ENCODE measurements at places on chromosomes 2 and 18.

- DNase-seq: no peak
Observed at GRCh38 chr2:189287982-189288521, 108.5 kb upstream of the COL5A2 start.

DNA sequence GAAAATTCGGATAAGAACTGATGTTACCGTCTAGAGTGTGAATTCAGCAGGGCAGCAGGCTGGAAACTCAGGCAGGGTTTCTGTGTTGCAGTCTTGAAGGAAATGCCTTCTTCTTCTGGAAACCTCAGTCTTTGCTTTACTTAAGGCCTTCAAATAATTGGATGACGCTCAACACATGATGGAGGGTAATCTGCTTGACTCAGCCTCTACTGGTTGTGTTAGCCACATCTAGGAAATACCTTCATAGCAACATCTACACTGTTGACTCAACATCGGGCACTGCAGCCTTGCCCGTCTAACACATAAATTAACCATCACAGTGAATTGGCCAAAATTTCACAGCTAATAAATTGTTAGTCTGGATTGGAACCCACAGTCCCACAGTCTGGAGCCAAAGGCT, 37.2 kb downstream of the YPEL5 start:
- DNase-seq: no peak

DNA sequence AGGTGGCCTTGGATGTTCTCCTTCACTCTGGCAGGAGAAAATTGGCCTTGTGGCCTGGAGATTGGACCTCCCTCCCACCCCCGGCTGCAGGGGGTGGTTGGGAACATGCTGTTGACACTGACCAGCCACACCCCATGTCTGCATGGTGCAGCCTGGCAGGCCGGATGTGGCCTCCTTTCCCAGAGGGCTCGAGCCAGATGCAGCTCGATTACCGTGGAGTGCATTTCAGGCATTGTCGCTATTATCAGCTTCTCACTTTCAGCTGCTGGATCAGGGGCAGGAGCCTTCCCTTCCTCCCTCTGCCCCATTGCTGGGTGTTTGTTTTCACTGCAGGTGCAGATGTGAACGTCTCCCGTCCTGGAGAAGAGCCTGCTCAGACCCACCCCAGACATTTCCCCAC, 211.0 kb upstream of the SIX2 start:
- no peak for DNase-seq

DNA sequence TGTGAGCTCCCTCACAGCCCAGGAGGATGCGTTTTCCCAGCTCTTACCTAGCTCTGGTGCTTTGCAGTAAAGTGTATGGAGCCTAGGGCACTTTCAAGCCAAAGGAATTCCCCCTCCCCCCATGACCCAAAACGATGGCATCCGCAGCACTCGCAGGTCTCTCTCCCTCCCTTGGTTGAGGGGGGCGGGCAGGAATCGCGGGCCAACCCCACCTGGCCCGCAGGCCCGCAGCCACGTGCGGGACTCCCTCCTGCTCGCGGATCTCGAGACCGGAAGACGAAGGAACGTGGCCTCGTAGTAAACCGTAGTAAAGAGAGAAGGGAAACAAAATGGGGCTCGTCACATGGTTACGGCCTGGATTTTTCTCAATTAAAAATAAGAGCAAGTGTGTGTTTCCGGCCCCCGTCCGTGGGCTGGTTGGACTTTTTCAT, 8.5 kb downstream of the IRS1 start:
- peak; percentile 45 for DNase-seq

DNA sequence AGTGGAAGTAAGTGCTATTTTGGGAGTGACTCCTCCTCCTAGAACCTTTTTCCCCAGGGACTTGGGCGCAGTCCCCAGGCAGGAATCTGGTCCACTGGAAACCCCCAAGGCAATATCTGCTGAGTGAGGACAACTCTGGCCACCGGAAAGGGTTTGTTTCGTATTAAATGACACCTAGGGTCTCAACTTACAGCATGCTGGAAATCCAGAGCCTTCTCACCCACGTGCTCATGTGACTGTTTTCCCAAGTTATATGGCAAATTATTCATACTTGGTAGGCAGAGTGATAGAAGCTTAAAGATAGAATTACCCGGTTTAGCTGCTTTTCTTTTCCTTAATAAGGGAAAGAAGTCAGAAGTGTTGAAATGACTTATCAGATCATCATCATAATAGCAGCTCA, 436.9 kb upstream of the SPRED2 start:
- no peak for DNase-seq

GRCh38 chr2:133296401-133296800, 271.9 kb downstream of the NCKAP5 start:
- no peak for DNase-seq

GRCh38 chr2:192696857-192697256, 502.1 kb upstream of the TMEFF2 start:
- DNase-seq: no peak

GRCh38 chr18:79639072-79639829, 40.4 kb upstream of the CTDP1 start:
- DNase-seq: no peak

DNA sequence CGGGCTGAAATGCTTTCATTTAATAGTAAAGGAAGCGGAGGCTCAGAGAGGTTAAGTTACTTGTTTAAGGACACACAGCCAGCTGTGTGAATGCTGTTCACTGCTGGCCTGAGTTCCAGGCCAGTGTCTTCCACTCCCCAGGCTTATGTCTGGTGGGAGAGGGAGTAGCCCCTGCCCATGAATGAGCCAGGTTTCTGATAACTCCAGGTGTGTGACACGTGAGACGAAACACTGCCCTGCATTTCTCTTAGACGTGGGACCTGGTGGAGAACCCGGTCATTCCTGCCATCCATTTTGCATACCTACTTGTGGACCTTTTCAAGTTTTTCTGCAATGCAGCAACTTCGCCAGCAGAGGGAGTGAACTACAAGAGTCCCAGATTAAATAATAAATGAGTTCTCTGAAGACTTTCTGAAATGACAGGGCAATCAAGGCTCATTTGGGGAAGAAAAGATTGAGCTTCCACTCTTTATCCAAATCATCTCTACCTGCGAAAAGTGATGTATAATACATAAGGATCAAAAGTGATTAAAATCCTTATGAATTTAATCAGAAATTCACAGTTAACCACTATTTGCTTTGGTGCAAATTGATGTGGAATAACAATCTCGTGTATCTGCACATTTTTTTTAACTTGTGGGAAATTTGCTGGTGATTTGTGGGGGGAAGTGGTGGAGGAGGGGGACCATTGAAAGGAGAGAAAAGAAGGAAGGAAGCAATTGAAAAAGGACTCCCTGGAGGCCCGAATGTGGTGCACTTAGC, 79.4 kb upstream of the ASB18 start:
- peak; percentile 38 for DNase-seq

DNA sequence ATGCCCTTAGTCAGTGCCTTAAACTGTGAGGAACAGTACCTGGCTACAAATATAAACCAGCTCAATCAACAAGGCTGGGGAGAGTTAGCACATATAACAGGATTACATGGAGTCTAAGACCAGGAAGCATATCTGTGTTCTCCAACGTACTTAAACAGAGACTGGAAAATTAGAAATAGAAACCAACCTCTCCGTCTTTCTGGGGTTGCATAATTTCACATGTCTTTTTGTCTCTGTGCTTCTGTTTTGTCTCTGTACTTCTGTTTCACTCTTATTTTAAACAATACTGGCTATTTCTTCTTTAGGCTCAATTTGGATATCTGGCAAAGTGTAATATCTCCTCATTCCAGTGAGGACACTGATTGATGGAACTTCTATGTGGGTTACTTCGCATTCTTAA, 749.0 kb upstream of the ZEB2 start:
- no peak for DNase-seq

GRCh38 chr2:170121689-170122088, 56.3 kb upstream of the MYO3B start:
- no peak for DNase-seq

GRCh38 chr2:160924936-160925353, 235.3 kb upstream of the TANK start:
- DNase-seq: no peak

- DNase-seq: no peak
Observed at GRCh38 chr2:224555823-224556366, 29.3 kb downstream of the CUL3 start.

GRCh38 chr2:183709829-183710228, 585.6 kb downstream of the NUP35 start:
- no peak for DNase-seq

GRCh38 chr2:28681158-28681571, 70.5 kb upstream of the PPP1CB start:
- DNase-seq: peak; percentile 63

GRCh38 chr2:113876503-113877387, 13.1 kb upstream of the ACTR3 start:
- DNase-seq: peak; percentile 82

- DNase-seq: no peak
Observed at GRCh38 chr2:25078170-25079049, 36.5 kb downstream of the EFR3B start.

- DNase-seq: no peak
Observed at GRCh38 chr18:23103449-23103848, 31.8 kb upstream of the CABLES1 start.

DNA sequence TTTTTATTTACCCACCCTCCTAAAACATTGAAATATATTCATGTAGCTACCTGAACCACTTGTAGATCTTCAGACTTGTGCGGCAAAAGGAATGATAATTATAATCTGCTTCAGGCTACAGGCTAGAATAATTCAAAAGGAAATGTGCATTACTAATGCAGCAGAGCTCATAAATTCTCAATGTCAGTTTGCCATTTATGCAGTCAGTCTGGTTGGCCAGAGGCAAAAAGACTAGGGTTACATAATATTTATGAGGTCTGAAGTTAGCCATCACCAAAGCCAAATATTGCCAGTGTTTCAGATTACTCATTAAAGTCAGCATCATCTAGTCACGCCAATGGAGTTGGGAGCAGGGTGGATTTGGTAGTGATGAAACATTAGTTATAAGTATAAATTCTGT, 38.9 kb downstream of the METAP1D start:
- DNase-seq: no peak

GRCh38 chr2:153510996-153511395, 32.4 kb upstream of the RPRM start:
- DNase-seq: no peak

GRCh38 chr2:24676493-24676892, 116.7 kb downstream of the PTRHD1 start:
- no peak for DNase-seq

DNA sequence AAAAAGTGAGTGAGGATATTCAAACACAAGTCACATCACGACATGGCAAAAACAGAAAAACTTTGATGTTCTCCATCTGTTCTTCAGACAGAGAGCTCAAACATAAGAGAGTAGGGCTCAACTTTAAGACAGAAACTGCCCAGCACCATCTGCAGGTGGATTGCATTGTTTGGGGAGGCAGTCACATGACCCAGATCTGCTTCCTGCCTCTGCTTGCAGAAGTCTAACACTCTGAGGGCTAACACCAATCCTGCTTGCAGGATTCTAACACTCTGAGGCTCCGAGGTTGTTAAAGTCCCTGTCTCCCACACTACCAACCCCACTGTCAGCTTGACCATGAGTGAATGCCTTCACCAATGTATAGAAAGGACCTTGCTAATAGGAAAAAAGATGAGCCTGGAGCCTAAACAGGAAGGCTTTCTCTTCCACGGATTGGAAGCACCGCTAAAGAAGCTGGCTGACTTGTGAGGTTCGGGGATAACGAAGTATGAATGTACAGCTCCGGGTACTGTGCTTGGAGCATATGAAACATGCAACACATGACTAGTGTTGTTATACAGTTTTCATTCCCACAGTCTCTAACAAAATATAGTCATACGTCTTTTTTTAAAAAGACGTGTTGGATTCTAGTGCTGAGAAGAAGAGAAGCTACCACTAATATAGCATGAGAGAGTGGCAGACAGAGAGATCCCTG, 176.6 kb upstream of the CREB1 start:
- DNase-seq: no peak

GRCh38 chr2:85096616-85097015, 36.6 kb upstream of the TCF7L1 start:
- DNase-seq: no peak

DNA sequence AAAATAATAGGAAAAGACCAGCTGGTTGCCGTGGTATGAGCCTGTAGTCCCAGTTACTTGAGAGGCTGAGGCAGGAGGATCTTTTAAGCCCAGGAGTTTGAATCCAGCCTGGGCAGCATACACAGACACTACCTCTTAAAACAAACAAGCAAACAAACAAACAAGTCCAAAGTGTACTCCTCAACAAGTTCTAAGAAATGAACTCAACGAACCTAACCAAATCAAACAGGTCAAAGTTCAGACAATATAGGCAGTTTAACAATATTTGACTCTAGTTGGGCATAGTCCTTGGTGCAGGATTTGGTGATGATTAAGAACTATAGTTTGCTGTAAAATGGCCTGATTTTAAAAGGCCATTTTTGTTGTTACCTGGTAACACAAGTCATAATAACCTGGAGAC, 41.9 kb upstream of the RHOB start:
- no peak for DNase-seq

- no peak for DNase-seq
Observed at GRCh38 chr18:55323051-55323994, 264.7 kb downstream of the TCF4 start.

GRCh38 chr2:46277431-46278190, 19.6 kb upstream of the EPAS1 start:
- DNase-seq: no peak

GRCh38 chr2:167752734-167753133, 494.7 kb downstream of the STK39 start:
- no peak for DNase-seq

DNA sequence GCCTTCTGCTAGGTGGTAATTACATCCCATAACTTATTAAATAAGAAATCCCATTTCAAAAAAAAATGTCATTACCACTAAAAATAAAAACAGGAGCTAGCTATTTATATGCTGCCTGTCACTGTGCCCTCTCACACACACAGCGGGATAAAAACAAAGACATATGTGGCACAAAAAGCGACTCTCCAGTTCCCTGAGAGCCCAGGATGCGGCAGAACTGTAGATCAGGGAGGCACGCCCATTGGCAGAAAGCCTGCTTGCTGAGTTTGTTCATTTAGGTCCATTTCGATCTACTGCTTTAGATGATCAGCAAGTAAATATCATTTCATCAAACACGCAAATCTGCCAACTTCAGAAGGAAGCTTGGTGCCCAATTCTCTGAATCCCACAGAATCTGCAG, 124.4 kb downstream of the TMEM163 start:
- no peak for DNase-seq

- DNase-seq: no peak
Observed at GRCh38 chr2:206368484-206368883, 74.8 kb upstream of the ADAM23 start.

GRCh38 chr2:150647943-150648342, 160.5 kb upstream of the RND3 start:
- DNase-seq: no peak
